AG08395 (cell line): ENCODE measurements at places on chromosomes 5 and 9.
A peak's percentile ranks its signal among the peaks of the same experiment; 100 is the strongest.

GRCh38 chr5:140734354-140734753 is 34.1 kb downstream of the ZMAT2 start:
- peak; percentile 16 for DNase-seq

DNA sequence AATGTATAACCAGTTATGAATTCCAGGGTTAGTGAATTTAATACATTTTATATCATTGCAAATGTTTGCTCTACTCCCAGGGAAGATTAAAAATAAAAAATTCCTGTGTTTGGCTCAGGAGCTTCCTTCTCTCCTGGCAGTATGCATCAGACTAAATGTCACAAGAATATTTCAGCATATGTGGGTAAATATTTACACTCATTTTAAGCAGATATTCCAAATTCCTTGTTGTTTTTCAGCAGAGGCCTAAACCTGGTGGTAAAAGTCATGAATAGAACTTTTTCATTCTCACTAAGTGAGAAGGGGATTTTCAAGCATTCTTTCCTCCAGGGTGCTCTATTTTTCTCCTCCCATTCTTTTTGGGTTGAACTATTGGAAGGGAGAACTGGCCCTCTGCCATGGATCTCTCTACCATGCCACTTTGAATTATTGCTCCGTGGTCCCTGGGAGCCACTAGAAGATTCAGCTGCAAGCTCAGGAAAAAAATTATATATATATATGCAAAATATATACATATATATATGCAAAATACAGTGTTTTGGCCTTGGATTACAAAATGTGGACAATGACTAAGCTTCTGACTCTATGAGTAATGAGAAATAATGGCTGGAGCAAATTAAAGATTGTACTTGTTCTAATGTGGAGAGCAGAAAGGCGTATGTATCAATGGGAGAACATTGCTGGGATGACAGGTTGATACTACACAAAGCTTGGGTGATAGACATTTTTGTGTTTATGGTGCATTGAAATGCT is 180.6 kb upstream of the PAPPA start:
- no peak for DNase-seq

- no peak for DNase-seq
These were observed 356.5 kb downstream of the CDH9 start for GRCh38 chr5:26681861-26682260.

- no peak for DNase-seq
These were observed 122.6 kb downstream of the TLR4 start for GRCh38 chr9:117826837-117827236.

GRCh38 chr5:149790276-149790675 is 60.2 kb downstream of the PPARGC1B start:
- no peak for DNase-seq

GRCh38 chr9:764105-764524 is 77.4 kb upstream of the DMRT1 start:
- DNase-seq: peak; percentile 81

- DNase-seq: no peak
These were observed 8.0 kb upstream of the TNFSF15 start for GRCh38 chr9:114813717-114814418.

DNA sequence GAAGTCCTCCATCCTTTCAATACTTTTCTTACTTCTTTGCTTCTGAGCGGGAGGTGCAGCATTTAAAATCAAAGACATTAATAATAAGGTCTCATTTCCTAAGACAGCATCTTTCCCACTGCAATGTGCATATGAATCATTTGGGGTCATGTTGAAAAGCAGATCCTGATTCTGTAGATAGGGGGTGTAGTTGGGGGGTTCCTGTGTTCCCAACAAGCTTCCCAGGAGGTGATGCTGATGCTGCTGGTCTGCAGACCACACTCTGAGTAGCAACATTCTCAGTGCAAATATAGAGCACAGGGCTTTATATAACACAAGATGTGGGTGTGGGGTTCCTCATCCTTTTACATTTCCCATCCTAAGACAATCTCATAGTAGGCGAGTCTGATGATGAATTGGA is 126.5 kb upstream of the PALM2AKAP2 start:
- no peak for DNase-seq

DNA sequence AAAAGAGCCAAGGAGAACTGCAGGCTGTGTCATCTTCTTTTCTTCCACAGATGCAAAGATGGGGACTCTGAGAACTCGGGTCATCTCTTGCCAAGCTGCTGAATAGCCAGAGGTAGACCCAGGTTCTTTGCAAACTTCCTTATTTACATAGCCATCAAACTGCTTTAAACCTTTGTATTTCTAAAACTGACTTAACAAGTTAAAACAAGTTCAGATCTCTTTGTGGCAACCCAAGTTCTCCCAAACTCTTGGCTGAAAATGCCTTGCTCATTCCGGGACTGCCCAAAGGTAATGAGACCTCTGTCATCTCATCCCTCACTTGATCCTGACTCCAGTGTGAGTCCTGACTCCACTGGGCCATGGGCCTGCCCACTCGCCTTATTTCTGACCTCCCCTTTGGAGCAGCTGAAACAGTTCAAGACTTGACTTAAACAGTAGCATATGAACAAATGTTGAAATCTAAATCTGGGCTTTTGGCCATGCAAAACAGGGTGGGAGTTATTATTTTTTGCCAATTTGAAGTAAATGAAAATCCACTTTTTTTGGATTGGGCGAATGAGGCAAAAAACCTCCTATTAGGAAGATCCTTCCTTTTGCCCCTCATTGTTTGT is 50.6 kb downstream of the FBXL7 start:
- no peak for DNase-seq

DNA sequence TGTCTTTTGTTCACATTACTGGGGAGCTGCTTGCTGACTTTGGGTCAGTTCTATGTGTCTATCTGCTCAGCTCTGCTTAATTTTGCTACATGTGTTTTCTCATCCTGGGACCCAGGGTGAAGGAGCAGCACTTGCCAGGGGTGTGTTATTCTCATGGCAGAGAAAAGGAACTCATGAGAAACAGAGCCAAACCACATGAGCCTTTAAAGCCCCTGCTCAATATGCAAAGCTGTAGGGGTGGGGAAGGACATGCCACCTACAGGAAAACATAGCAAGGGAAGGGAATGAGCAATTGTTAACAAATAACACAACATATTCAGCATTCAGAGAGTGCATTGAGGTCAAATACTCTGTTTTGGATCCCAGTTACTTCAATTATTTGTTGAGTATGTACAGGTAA is 290.9 kb downstream of the CDK5RAP2 start:
- no peak for DNase-seq
